ENCODE measurements at places on chromosomes 5 and 9.

DNA sequence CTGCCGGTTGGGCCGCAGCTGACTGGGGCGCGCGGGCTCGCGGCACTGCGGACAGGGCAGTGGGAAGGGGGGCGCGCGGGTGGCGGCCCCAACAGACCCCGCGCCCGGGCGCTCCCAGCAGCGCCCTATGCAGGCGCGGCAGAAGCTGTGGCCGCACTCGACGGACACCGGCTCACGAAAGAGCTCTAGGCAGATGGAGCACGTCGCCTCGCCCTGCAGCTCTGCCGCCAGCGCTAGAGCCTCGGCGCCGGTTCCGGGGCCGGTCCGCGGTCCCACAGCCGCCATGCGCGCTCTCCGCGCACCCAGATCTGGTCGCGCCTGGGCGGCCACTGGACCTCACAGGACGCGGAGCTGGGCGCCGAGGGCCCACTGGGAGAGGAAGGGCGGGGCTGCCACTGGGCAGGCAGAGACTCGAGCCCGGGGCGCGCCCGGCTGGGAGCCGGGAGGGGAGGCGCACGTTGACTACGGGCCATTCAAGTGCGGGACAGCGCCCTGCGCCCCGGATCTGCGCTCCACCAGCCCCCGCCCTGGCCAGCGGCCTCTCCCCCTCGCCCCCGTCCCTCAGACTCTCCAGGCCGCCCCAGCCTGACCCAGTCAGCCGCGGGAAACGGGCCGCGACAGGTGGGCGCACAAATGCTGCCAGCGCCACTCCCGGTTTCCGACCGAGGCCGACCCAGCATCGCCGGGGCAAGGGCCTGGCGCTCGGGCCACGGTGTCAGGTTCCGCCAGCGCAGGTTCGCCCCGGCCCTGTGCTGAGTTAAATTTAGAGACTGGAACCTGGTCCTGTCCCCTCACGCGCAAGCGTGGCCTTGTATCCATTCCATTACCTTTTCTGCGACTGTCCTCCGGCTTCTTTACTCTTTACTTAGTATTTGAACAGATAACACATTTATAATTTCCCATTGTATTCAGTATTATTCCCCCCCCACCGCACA is at the start of gene TRIM7:
Gene TRIM7, minus strand, starts transcription at position 371 of the 935 bp plus-strand sequence. Its CDS starts 86 bp downstream, at position 285.
- DNase-seq = no peak

GRCh38 chr5:90644132-90644531 is 85.5 kb downstream of the ADGRV1 start:
- peak; percentile 19 for DNase-seq

DNA sequence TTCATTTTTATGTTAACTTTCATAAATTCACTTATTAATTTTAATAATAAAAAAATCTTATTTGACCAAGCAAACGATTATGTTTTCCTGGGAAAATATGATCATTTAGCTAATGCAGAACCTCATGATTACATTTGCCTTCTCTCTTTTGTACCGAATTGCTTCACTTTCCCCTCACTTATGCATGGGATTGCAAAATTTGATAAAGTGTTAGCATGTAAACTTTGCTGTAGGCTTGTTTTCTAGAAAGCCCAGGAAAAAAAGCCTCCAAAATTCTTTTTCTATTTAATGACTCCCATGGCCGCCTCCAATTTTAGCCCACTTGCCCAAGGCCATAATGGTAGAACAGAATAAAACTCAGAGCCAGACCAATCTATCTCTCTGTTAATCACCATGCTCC is 82.8 kb upstream of the FBXL7 start:
- no peak for DNase-seq

GRCh38 chr5:7047511-7048261 is 334.5 kb downstream of the TENT4A start:
- no peak for DNase-seq

- DNase-seq = no peak
Measured at GRCh38 chr9:99867536-99867935, 38.9 kb upstream of the STX17 start.

GRCh38 chr5:1448511-1449011 is 3.3 kb upstream of the SLC6A3 start:
- DNase-seq = no peak

DNA sequence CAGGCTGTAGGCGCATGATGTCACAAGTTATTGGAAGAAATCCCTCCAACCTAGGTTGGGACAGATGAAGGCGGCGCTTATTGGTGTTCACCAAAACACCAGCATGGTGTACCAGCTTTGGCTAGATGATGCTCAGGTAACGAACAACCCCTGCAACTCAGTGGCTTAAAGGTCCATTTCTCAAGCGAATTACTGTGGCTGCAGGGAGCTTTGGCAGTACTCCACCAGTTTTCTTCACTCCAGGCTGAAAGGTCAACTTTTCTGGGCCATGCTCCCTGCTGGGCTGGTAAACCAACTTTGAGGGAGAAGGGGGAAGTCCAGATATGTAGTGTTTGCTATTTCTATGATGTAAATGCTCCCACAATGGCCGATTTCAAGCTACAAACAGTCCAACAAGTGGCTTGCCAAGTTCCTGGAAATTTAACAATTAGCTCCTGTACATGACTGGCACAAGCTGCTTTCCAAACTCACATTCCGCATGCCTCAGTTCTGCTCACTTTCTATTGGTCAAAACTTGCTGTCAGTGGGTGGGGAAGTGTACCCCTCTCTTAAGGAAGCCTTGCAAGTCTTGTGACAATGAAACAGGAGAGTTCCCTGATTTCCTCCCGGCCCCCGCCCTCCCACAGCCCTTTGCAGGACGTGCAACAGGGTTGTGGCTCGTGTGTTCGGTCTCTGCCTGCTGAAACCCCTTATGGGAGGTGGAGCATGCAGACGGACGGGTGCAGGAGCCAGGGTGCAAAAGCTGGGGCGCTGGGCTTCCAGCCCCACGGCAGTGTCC is 588 bp upstream of the ZBED3 start:
- no peak for DNase-seq

GRCh38 chr5:97002983-97003382 is 67.1 kb downstream of the LNPEP start:
- no peak for DNase-seq

GRCh38 chr9:92558612-92559374 is 23.0 kb upstream of the ECM2 start:
- DNase-seq = no peak

GRCh38 chr9:78171651-78172050 is 64.2 kb upstream of the CEP78 start:
- DNase-seq = no peak

DNA sequence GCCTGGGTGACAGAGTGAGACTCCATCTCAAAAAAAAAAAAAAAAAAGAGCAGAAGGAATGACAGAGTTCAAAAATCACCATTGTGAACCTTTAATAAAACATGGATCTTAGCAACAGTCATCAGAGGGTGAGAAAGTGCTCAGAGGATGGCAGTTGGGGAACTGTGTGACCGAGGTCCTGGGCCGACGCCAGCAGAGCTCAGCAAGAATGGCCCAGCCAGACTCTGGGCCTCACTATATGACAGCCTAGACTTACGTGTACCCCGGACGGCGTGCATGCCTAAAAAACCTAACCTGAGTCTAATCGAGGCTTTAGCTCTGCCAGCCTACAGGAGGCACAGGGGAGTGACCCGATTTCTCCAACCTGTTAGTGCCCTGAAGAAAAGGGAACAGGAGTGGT is 64.3 kb downstream of the MVB12B start:
- DNase-seq = no peak

DNA sequence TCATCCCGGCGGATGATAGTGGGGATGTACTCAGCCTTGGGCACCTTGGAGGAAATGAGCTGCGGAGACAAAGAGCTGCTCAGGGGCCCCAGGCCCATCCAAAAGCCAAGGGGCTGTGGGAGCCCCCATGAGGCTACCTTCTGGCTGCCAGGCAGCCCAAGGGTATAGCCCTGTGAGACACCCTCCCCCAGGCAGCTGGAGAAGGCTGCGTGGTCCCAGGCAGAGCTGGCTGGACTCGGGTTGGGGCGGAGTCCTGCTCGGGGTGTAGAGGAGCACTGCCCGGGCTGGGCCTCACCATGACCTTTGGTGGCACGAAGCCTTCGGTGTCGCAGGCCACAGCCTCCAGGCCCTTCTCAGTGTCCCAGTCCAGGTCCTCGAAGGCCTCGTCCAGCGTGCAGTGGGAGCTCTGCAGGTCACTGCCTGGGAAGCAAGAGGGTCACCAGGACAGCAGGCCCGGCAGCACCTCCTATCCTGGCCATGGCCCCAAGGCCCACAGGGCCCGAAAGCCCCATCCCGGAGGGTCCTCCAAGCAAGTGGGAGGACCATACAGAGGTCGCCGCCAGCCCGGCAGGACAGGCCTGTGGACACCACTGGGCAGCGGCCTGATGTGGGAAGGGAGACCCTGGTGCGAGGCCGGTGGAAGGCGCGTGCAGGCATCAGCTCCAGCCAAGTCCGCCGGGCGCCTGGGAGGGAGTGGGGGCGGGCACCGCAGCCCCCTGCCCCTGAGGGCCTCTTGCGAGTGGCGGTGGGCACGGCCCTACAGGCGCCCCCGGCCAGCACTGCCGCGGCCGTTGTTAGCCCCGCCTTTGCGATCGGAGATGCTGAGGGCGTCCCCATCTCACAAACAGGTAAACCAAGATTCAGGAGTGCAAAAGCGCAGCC is 6.1 kb downstream of the NSMF start:
- no peak for DNase-seq

GRCh38 chr5:33537240-33537639 is 96.5 kb downstream of the TARS1 start:
- no peak for DNase-seq

DNA sequence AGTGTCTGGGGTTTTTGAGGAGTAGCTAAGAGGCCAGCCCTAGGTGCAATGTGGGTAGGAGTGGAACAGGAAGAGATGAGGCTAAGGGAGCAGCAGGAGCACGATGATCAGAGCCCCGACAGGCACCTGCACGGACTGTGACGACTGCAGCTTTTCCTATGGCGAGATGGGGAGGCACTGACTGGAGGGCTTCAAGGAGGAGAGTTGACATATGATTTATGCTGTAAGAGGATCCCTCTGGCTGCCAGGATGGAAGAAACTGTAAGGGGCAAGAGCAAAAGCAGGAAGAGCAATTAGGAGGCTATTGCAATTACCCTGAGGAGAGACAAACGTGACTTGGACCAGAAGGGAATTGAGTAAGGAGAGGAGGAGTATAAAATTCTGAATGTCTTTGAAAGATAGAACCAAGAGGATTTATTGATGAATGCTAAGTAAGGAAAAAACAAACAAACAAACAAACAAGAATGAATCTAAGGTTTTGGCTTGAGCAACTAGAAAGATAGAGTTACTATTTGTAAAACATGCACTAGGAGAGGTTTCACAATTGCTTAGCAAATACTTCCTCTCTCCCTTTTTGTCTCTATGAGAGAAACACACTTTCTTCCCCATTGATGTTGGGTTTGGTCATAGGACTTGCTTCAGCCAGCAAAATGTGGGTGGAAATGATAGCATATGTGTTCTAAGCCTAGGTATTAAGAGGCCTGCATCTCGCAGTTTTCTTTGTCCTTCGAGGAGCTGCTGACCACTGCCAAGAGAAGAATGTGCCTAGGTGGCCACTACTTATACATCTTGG is 32.9 kb downstream of the TRPC7 start:
- DNase-seq = no peak

GRCh38 chr5:95595289-95595931 is 24.5 kb upstream of the GPR150 start:
- no peak for DNase-seq

DNA sequence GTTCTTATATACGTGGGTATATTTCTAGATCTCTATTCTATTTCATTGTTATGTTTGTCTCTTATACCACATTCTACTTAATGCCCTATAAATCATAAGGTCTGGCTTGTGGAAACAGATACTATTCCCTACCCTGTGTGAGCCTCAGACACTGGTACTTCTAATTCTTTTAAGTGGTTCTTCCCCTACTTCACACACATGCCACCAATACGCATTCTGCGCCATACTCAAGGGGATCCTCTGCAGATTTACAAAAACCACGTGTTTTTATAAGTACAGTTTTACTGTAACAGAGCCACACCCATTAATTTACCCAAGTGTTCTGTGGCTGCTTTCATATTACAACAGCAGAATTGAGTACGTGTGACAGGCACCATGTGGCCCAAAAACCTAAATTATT is 195.6 kb downstream of the SAXO1 start:
- DNase-seq = no peak

GRCh38 chr5:673831-674629 is 19.1 kb downstream of the TPPP start:
- no peak for DNase-seq

GRCh38 chr5:154369682-154370081 is 76.1 kb upstream of the SAP30L start:
- DNase-seq = no peak

GRCh38 chr5:51053361-51053760 is 329.9 kb upstream of the ISL1 start:
- DNase-seq = no peak

GRCh38 chr5:32096891-32097595 is 77.1 kb downstream of the GOLPH3 start:
- DNase-seq = no peak

DNA sequence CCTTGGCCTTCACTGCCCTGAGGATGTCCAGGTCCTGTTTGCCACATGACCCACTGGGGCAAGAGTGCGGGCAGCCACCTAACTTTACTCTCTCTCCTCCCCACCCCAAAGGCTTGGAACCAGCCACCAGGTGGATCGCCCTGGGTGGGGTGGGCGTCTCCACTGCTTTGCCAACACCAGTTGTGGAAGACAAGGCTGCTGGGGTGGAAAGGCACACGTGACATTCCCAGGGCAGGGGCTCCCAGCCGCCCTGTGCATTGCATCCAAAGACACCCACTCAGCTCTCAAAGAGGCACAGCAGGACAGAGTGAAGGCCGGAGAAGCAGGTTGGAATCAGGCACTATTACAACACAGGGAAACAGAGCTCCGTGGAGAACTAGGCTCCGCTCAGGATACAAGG is 162.2 kb downstream of the OLFM1 start:
- DNase-seq = no peak

GRCh38 chr9:77421506-77422265 is 226.4 kb downstream of the GNA14 start:
- DNase-seq = no peak

GRCh38 chr9:114174557-114174875 is 19.2 kb downstream of the COL27A1 start:
- DNase-seq = no peak

DNA sequence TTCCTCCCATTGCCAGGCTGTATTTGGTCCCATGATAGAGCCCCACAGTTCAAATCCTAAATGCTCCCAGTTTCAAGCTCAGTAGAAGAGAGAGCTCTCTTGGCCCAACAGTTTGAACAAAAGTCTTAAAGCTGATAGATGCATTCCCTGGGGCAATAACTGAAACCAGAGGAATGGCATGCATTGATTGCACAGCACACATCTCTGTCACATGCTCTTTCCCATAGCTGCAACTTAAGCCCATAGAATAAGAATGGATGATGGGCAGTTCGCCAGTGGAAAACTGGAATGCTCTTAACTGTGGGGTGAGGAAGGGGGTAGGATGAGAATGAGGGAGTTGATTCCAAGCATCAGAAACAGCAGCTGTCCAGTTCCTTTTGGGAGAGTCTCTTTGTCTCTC is 1942.4 kb upstream of the WWC1 start:
- DNase-seq = no peak

DNA sequence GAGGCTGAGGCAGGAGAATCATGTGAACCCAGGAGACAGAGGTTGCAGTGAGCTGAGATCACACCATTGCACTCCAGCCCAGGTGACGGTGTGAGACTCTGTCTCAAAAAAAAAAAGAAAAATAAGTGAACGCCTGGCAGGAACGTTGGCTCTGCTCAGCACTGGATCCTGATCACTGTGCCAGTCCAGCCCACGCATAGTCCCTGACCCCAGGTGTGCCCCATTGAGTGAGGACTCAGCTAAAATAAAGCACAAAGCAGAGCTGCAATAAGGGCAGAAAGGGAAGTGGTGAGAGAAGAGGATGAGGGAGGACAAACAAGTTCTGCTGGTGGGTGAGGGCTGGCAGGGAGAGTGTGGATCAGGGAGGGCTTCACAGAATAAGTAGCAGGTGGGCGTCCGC is 4.3 kb downstream of the GRHPR start:
- DNase-seq = peak; percentile 21
